ENCODE measurements at places on chromosomes 12 and 14.

DNA sequence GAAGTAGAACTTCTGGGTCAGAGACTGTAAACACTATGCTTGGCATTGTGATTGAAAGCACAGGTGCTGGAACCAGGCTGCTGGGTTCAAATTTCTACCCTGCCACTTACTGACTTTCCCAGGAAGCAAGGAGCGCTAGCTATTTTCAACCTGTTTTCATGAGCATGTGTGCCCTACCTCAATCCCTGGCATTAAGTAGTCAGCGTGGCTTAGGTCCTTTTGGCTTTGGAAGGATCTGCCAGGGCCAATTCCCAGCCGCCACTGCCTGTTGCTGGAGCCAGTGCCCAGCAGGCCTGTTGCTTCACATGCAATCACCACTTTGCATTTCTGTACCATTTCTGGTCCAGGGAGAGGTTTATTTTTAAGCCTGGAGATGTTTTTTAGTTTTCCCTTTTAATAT, 196.3 kb downstream of the TRHDE start:
- DNase-seq: no peak

DNA sequence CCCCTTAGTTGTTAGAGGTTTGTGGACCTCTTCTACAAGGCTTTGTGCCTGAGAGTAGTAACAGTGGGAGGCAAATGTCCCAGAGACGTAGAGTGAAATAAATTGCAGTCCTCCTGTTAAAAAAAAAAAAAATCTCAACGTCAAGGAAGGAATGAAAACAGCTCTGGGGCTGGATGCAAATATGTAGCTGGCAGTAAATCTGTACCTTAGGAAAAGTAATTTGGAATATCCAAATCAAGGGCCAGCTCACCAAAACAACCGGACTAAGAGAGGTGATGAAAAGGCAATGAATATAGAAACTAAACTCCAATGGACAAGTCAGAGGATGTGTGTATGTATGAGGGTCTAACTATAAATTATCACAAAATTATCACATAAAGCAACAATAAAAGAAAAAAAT, 27.0 kb downstream of the SINHCAF start:
- no peak for DNase-seq

DNA sequence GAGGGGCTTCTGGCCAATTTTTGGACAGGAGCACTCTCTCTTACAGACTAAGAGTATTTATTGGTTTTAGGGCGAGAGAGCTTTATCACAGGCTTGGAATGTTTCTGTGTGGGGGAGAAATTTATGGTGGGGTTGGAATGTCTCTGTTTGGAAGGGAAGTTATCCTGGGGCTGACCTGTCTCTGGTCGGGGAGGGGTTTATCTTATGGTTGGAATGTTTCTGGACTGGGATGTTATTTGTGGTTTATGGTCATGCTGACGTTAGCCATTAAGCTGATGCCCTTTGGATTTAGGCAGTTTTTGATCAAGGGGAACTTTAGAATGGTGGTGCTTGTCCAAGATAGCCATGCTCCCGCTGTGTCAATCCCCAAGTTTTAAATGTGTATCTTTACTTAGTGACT, 614.8 kb downstream of the DIO2 start:
- DNase-seq: no peak

DNA sequence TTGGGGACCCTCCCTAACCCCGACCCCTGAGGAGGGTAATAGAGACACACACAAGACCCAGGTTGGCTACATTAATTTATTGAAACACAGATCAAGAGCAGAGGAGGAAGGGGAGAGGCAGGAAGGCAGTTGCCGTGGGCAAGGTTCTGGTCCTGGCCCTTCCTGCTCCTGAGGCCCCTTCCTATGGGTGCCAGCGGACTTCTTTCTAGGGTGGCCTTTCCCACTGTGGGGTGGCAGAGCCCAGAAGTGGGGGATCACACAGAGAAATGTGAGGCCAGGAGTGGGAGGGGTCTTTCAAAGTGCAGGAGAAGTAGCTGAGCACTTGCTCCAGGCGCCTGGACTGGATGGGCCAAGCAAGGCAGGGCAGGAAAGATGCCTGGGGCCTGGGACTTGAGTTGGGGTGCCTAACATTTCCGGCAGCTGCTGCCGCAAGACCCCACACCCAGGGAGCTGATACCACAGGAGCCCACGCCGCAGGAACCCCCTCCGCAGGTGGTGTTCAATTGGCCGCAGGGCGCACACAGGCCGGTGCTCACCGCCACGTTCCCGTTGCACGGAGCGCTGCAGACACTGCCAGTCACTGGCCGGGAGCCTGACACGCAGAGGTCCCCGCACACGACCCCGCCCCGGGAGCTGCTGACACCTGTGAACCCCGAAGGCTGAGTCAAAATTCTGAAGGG, 5.3 kb downstream of the KRT81 start:
- DNase-seq: no peak

- DNase-seq: no peak
These were observed 373.7 kb downstream of the SYT1 start for GRCh38 chr12:79238246-79238645.

GRCh38 chr12:27148791-27149190, 66.4 kb upstream of the C12orf71 start:
- no peak for DNase-seq

GRCh38 chr12:2912216-2912575, 21.5 kb downstream of the TULP3 start:
- no peak for DNase-seq

- no peak for DNase-seq
These were observed 26.3 kb upstream of the TC2N start for GRCh38 chr14:91893669-91894068.

- DNase-seq: no peak
These were observed 170.1 kb upstream of the RTL1 start for GRCh38 chr14:101073598-101073965.

DNA sequence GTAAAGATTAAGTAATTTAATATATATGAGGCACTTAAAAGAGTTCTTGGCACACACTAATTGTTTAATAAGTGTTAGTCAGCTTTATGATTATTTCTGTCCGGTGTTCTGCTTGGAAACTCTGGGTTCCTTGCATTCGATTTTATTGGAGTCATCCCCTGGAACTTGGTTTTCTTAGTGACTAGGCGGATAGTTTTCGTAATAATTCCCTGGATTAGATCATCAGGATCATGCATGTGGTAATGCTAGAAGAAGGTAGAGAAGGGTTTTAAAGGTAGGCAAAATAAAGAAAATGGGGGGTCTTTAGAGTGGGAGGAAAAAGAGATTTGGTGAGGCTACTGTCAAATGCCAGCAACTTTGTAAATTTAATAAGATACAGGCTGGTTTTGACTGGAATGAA, 88.4 kb downstream of the MYF5 start:
- no peak for DNase-seq

- DNase-seq: no peak
These were observed 13.8 kb downstream of the AACS start for GRCh38 chr12:125079084-125079483.
